Spinal cord (tissue), 10 donors: ENCODE measurements at places on chromosomes 12 and 14.

- no peaks in the 10 kb centered on the region for H3K27me3 ChIP-seq
- DNase-seq = no peak
- no peaks in the 10 kb centered on the region for H3K36me3 ChIP-seq
- H3K27ac ChIP-seq = no peak overlapping the region
Observed at GRCh38 chr12:117890644-117891043, 78.1 kb downstream of the KSR2 start.

- no peak overlapping the region for H3K4me3 ChIP-seq
- H3K4me1 ChIP-seq = peaks cover 14% of the 10 kb centered on the region
- H3K36me3 ChIP-seq = no peaks in the 10 kb centered on the region
- no peaks in the 10 kb centered on the region for H3K27me3 ChIP-seq
- DNase-seq = no peak
Observed at GRCh38 chr14:99790201-99790977, 2.8 kb upstream of the EML1 start.

- H3K27me3 ChIP-seq = no peaks in the 10 kb centered on the region
- H3K4me1 ChIP-seq = peaks cover 7% of the 10 kb centered on the region
- H3K27ac ChIP-seq = no peak overlapping the region
- DNase-seq = no peak
- H3K4me3 ChIP-seq = no peak overlapping the region
Observed at GRCh38 chr12:2082321-2082720, 29.5 kb downstream of the CACNA1C start.

GRCh38 chr14:61710853-61711817 lies 15.8 kb downstream of the HIF1A start:
- peaks cover 3% of the 10 kb centered on the region for H3K4me1 ChIP-seq
- H3K4me3 ChIP-seq = no peak overlapping the region
- H3K27ac ChIP-seq = no peak overlapping the region
- DNase-seq = no peak

- H3K4me3 ChIP-seq = no peak overlapping the region
- H3K27ac ChIP-seq = no peak overlapping the region
- H3K4me1 ChIP-seq = peaks cover 9% of the 10 kb centered on the region
- no peaks in the 10 kb centered on the region for H3K36me3 ChIP-seq
- no peaks in the 10 kb centered on the region for H3K27me3 ChIP-seq
- DNase-seq = no peak
Observed at GRCh38 chr14:49052521-49052920, 533.7 kb downstream of the RPS29 start.

GRCh38 chr12:56346675-56347074 lies 8.0 kb downstream of the IL23A start:
- DNase-seq = no peak
- H3K4me1 ChIP-seq = no peaks in the 10 kb centered on the region
- H3K27me3 ChIP-seq = no peaks in the 10 kb centered on the region
- H3K4me3 ChIP-seq = no peak overlapping the region

DNA sequence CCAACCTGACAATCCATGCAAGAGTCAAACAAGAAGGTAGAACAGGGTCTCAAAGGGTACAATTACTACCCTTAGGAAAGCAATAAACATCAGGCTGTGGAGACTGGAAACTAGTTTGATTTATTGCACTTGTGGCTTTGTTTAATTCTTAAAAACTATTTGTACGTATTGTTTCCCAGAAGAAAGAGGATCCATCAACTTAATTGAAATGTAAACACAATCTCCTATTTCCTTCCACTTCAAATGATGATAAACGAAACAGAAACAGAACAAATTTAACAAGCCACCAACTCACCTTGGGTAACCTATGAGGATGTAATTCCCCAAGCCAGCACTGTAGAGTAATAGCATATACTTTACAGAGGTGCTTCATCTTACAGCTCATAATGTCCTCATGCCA lies 8.0 kb downstream of the STXBP6 start:
- no peak overlapping the region for H3K4me3 ChIP-seq
- H3K36me3 ChIP-seq = no peaks in the 10 kb centered on the region
- H3K27me3 ChIP-seq = no peaks in the 10 kb centered on the region
- no peak for DNase-seq
- no peak overlapping the region for H3K27ac ChIP-seq

DNA sequence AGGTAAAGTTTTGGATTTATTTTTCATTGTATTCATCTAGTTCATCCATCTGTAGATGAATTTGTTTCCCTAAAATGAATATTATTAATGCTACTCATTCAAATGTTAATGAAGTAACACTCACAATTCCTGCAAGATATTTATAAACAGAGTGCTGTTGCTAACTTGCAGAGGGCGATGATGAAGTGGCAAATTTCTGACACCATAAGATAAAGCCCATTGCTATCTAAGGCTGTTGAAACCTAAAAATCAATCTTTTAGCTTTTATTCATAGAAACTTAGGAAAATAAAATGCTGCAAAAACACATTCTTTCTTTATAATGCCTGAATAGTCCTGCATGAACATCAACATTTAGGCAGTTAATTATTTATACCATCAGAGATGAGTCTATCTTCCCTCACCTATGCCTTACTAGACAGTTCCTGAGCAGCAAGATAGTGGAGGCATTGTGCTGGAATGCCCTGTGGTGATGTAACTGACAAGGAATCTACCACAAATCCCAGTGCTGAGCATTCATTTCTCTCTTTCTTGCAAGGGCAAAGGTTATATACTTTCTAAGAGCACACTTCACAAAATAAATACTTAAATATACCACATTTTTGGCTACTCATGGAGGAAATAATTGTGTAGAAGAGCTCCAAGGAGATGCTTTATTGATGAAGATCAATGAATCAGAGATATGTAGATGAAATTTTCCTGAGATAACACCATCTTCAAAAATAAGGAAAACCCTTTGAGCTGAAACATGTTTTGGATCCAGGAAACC lies 57.6 kb downstream of the LMNTD1 start:
- no peaks in the 10 kb centered on the region for H3K27me3 ChIP-seq
- H3K36me3 ChIP-seq = no peaks in the 10 kb centered on the region
- no peaks in the 10 kb centered on the region for H3K4me1 ChIP-seq
- no peak overlapping the region for H3K27ac ChIP-seq

GRCh38 chr14:43475757-43476156 lies 1031.3 kb downstream of the FSCB start:
- H3K4me3 ChIP-seq = no peak overlapping the region
- H3K27ac ChIP-seq = no peak overlapping the region
- H3K36me3 ChIP-seq = no peaks in the 10 kb centered on the region
- no peak for DNase-seq
- H3K4me1 ChIP-seq = no peaks in the 10 kb centered on the region

DNA sequence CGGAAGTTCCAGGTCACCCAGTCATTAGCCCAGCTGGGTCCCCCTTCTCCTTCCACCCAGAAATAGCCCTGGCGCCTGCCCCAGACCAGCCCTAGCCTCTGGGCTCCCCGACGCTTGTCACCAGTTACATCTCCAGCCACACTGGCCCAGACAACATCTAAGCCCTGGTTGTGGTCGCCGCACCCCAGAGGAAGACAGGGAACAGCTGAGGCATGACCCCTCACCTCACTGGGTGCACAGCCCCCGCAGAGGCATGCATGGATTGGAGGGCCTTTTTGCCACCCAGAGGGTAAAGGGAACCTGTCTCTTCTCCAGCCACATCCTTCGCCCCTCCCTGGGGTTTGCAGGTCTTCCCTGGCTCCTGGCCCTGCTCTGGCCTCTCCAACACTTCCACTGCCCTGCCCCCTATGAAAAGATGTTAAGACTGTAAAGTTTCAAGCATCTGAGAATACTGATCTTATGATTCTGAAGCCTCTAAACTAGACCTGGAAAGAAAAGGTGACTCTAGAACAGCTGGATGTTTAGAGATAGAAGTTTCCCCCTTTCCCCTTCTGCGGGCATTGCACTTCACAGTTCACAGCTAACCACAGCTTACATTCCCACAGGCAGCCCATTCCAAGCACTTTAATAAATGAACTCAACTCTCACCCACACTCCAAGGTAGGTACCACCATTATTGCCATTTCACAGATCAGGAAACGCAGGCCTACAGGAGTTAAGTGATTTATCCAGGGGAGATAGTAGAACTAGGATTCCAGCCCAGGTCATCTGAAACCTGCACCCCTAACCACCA lies 14.7 kb downstream of the TMEM119 start:
- H3K4me1 ChIP-seq = peaks cover 5% of the 10 kb centered on the region
- no peaks in the 10 kb centered on the region for H3K36me3 ChIP-seq
- H3K27ac ChIP-seq = no peak overlapping the region
- DNase-seq = no peak
- no peaks in the 10 kb centered on the region for H3K27me3 ChIP-seq

- H3K27me3 ChIP-seq = no peaks in the 10 kb centered on the region
- H3K4me3 ChIP-seq = no peak overlapping the region
- DNase-seq = no peak
- H3K27ac ChIP-seq = peak overlapping the region; percentile 66
- H3K4me1 ChIP-seq = peaks cover 3% of the 10 kb centered on the region
- peaks cover 1% of the 10 kb centered on the region for H3K36me3 ChIP-seq
Observed at GRCh38 chr12:79453820-79454219, 236.9 kb downstream of the PAWR start.

DNA sequence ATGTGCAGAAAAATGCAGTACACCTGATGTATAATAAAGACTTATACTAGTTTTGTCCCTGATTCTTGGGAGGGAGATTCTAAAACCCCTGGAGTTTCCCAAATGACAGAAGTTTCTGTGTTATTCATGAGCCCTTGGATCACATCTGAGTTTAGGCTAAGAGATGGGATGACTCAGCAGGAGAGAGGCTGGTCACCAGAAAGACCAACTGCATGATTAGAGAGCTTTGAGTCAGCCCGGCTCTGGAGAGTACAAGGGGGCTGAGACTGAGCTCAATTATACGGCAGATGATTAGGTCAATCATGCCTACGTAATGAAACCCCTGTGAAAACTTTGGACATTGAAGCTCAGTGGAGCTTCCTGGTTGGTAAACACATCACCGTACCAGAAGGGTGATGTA lies 174.2 kb downstream of the SSPN start:
- H3K36me3 ChIP-seq = no peaks in the 10 kb centered on the region
- H3K27ac ChIP-seq = no peak overlapping the region
- H3K4me1 ChIP-seq = no peaks in the 10 kb centered on the region
- DNase-seq = no peak
- H3K27me3 ChIP-seq = no peaks in the 10 kb centered on the region
- H3K4me3 ChIP-seq = no peak overlapping the region

DNA sequence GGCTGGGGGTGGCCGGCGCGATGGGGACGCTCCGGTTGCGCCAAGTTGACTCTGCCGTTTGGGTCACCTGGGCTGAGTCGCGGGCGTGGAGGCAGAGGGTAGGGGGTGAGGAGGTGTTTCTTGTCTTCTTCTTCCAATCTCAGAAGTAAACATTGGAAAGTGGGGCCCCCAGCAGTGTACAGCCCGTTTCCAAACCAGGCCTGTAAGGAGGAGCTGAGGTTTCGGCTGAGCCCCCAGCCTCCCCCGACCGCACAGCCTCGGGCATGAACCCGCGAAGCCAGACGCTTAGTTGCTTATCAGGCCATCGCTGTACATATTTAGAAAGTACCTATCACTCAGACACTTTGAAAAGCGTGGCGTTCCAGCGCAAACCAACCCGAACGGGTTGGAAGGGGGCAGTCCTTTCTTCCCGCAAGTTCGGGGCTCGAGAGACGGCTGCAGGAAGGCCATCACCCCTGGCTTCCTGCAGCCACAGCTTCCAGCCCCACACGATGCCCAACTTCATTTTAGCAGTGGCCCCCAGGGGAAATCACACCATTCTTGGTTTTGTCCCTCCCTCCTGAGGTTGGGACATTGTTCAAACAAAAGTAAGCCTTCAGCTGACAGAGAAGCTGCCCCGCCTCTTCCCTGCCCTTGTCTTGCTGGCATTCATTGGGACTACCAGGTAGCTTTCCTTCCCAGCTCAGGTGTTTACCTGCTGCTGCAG lies 164.1 kb downstream of the ZFP36L1 start:
- peak overlapping the region; percentile 37 for H3K4me3 ChIP-seq
- H3K27me3 ChIP-seq = no peaks in the 10 kb centered on the region
- peaks cover 60% of the 10 kb centered on the region for H3K4me1 ChIP-seq
- DNase-seq = no peak
- peak overlapping the region; percentile 71 for H3K27ac ChIP-seq

DNA sequence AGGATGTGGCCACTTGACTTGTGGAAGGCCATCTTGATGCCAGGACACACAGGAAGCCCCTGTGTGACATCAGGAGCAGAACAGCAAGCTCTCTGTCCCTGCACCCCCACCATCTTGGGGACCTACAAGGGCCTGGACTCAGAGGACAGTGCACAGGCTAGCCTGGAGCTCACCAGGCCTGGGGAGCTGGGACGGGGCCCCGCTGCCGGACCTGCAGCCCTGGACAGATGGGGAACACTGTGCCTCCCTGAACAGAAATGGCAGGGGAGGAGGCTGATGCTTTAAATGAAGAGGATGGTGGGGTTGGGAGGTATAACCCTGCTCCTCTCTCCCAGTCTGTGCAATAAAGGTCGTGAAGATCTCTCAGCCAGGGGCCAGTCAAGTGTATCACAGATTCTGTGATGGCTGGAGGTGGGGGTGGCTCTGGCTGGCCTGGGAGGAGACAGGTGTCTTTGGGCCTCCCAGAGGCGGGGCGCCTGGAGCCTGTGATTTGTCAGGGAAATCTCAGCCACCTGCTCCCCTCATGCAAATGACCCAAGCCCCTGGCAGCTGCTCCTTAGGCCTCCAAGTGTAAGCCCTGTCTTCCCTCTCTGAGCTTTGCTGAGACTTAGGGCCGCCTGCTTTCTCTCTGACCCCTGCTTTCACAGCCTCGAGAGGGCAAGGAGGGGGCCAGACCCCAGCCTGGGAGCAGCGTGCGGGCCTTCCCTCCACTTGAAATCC lies 1.1 kb upstream of the GNB3 start:
- peak; percentile 55 for DNase-seq
- H3K27me3 ChIP-seq = no peaks in the 10 kb centered on the region
- no peak overlapping the region for H3K4me3 ChIP-seq

- H3K4me3 ChIP-seq = no peak overlapping the region
- no peaks in the 10 kb centered on the region for H3K4me1 ChIP-seq
- no peak for DNase-seq
- H3K36me3 ChIP-seq = peaks cover 2% of the 10 kb centered on the region
Observed at GRCh38 chr14:75928690-75929181, 53.1 kb downstream of the TGFB3 start.

DNA sequence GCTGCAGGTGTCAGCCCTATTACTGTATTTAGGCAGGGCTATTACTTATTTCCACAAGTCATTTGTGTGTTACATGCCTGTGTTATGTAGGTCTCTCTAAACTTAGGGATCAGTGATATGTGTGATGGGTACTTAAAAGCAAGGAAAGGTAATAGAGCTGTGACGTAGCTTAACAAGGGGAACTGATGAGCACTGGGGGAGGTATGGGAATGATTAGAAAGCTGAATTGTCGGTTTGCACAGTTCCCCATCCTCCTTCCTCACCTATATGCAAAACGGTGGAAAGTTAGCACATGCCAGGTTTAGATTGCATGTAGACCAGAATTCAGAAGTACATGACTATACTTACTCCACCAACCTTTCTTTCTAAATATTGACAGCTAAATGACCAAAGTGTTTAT lies 494.3 kb upstream of the GARIN6 start:
- no peaks in the 10 kb centered on the region for H3K4me1 ChIP-seq
- H3K4me3 ChIP-seq = peak overlapping the region; percentile 53
- no peaks in the 10 kb centered on the region for H3K36me3 ChIP-seq
- H3K27me3 ChIP-seq = no peaks in the 10 kb centered on the region
- DNase-seq = no peak

DNA sequence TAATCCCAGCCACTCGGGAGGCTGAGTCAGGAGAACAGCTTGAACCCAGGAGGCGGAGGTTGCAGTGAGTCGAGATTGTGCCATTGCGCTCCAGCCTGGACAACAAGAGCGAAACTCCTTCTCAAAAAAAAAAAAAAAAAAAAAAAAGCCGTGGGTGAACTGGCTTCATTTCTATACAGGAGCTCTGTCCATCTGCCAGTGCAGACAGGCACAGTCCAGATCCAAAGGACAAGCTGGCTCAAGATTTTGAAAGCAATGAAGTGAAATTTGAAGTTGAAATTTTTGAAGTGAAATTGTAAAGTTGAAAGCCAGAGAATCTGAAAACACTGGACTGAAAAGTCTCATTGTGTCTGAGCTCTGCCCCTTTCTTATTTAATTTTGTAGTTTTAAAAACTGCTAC lies 134.7 kb downstream of the CALM1 start:
- no peak for DNase-seq
- peaks cover 21% of the 10 kb centered on the region for H3K4me1 ChIP-seq
- H3K36me3 ChIP-seq = peaks cover 38% of the 10 kb centered on the region
